ENCODE measurements at places on chromosomes 11 and 22.

DNA sequence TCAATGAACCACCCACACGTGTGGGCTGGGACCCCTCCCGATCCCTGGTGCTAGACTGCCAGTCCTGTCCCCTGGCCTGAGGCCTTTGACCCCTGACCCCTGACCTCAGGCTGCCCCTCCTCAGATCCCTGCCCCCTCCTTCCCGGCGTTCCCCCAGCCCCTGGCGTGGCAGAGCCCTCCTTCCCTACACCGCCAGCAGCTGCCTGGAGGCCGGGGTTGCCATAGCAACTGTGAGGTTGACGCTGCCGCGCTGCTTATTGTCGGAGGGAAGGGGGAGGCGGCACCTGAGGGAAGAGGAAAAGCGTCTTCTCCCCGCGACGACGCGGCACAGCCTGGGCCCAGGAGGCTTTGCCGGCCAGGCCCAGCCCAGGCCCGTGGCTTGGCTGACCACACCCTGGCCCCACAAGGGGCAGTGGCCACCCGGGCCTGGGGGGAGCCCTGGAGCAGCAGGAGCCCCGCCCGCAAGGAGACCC is 32.6 kb downstream of the SHANK3 start:
- no peak for DNase-seq

GRCh38 chr11:48003926-48004325 is 23.6 kb downstream of the PTPRJ start:
- no peak for DNase-seq

DNA sequence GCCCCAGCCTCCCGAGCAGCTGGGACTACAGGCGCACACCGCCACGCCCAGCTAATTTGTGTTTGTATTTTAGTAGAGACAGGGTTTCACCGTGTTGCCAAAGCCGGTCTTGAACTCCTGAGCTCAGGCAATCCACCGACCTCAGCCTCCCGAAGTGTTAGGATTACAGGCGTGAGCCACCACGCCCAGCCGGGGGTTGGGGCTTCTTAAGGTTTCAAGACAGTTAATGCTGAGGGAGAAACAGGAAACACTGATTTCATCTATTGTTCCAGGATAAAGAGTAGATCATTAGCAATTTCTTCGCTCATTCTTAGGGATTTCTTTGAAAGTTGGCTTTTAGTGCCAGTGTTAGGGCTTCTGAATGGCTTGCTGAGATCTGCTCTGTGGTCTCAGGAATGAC is 21.2 kb upstream of the CLMP start:
- DNase-seq = no peak

DNA sequence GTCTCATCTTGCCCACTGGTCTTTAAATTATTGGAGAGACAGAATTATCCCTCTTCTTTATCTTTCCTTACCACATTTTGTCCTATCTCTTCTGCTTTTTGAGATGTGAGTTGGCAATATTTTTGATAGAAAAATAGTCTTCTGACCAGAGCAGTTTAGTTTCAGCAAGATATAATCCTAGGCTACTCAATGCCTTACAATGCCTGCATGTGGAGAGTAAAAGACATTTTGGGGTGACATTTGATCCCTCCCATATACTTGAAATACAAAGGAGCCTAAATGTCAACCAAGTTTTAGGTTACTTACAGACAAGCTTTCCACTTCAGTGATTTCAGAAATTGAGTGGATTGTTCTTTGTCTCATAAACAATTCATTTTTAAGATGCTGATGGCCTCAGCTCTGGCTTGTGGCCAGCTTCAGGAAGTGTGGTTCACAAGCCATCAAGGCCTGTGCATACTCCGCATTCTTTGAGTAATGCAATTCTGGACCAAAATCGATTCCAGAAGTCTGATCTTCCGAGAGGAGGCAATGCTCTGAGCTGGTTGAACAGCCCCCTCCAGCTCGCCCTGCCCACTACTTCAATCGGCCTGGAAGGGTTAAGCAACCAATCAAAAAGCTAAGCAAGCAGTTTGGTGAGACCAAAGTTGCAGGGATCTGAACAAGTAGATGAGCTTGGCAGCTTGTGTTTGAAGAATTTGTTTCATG is 274.4 kb downstream of the BLID start:
- no peak for DNase-seq

- no peak for DNase-seq
Measured at GRCh38 chr11:63017306-63017974, 1.8 kb upstream of the SLC22A8 start.

DNA sequence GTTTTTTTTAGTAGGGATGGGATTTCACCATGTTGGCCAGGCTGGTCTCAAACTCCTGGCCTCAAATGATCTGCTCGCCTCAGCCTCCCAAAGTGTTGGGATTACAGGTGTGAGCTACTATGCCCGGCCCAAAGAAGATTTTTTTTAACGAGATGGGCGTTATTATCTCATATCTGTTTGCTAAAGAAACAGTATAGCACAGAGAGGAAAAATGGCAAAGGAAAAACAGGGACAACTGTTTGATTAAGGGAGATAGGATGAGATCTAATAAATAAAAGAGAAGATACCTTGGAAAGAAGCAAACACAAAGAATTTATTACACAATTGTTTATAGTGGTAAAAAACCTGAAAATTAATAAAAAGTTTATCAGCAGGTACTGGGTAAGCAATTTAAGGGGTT is 10.4 kb upstream of the CEP295 start:
- DNase-seq = no peak

DNA sequence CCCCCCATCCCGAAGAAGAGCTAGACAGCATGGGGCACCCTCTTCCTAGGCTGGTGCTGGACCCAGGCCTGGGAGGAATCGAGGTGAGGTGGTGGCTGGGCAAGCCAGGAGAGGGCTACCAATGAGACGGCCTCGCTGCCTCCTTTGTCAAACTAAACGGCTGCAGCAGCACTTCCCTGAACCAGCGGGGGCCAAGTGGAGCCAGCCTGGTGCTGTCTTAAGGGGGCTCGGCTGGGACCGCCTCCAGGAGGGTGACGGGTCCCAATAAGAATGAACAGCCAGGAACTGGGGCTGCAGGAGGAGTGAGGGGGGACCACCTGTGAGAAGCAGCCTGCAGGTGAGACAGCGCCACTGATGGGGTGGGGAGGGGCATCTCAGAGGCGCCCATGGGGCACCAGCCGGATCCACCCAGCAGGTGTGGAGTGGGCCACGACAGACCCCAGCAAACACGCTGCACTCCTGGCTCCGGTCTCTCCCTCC is 17.1 kb downstream of the IFT27 start:
- DNase-seq = no peak

DNA sequence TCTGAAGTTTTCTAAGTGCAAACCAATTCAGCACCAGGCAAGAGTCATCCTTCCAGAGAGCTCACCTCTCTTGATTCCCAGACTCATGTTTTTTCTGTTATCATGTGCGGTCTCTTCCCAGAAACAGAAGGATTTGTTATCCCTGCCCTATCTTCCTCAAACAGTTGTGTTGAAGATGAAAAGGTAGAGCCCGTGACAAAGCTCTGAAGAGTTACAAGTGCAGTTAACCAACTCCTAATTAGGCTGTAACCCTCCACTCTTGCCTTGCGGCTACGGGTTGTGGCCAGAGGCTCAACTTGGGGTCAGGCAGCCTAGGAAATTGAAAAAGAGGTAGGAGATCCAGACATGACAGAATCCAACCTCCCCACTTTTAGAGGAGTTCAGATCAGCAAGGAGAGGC is 76.2 kb upstream of the CADM1 start:
- no peak for DNase-seq

- no peak for DNase-seq
Measured at GRCh38 chr11:47688111-47688510, 27.1 kb downstream of the AGBL2 start.

- no peak for DNase-seq
Measured at GRCh38 chr11:68200639-68201038, 12.5 kb downstream of the KMT5B start.

- DNase-seq = no peak
Measured at GRCh38 chr22:26485013-26485412, 1.3 kb downstream of the SRRD start.

DNA sequence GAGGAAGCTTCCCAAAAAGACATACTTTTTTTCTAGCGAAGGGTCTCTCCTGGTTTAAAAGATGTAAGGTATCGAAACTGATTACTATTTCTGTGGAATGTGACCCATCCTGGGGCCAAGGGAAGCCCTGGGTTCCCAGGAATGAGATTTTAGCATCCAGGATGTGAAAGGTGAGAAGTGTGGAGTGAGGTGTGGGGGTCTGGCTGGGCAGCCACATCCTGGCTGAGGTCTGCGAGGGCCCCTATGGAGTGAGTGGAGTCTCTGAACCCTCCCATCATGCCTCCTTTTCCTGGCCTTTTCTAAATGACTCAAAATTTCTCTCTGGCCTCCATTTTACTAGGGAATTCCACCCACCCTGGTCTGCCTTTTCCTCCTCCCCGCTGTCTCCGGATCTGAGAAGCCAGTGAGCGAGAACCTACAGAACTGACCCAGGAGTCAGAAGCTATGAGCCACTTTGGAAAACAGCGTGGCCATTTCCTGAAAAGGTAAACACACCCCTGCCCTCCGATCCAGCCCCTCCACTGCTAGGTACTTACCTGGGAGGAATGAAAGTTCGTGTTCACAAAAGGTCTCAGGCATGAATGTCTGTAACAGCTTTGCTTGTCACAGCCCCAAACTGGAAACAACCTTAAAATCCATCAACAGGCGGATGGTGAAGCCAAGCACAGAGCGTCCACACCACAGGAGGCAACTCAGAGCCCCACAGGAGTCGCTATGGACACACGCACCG is 27.7 kb upstream of the SHANK2 start:
- DNase-seq = no peak

- DNase-seq = no peak
Measured at GRCh38 chr11:5304046-5304445, 2.3 kb upstream of the OR51B4 start.

DNA sequence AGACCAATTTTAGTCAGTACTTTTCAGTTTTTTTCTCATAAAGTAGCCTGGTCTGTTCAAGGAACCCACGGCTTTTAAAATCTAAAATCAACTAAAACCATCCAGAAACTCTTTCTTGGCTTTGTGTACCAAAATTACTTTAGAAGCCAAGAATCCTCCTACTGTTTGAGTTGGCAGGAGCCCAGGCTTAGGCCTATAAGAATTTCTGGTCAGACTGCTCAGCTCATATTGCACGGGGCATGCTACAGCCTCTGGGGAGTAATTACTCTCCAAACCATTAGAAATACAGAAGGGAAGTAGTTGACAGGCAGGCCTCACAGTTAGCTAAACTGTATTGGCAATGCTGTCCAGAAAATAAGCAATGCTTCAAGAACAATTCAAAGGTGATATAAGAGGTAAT is 1862.9 kb upstream of the RAG2 start:
- no peak for DNase-seq

DNA sequence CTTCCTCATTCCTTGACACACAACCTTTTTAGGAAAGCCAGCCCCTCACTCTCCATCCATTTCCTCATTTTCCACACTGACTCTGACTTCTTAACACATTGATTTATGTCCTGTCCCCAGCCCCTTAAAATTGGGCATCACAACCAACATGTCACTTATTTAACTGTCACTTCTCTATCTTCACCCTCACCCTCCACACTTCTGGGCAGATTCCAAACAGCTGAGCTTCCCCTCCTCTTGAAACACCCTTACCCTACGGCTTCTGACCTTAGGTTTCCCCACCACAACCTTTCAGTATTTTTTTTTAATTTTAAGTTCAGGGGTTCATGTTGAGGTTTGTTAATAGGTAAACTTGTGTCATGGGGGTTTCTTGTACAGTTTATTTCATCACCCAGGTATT is 696.3 kb downstream of the DLG2 start:
- DNase-seq = no peak

DNA sequence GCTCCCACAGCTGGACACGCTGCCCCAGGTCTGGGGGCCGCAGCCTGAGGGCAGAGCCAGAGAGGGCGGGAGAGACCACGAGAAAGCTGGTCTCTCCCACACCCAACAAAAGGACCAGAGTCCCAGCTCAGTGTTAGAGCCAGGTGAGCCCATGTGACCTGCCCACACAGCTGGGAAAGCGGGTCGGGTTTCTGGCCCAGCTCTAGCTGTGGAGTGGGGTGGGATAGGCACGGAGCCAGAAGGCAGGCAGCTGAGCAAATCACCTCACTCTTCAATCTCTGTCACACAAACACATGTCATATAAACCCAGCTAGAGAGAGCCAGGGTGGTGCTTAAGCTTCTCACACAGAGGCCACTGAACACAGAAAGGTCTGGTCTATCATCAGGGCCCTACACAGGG is 7.8 kb upstream of the EIF3D start:
- DNase-seq = no peak

- no peak for DNase-seq
Measured at GRCh38 chr11:8220261-8221045, 43.2 kb downstream of the LMO1 start.

DNA sequence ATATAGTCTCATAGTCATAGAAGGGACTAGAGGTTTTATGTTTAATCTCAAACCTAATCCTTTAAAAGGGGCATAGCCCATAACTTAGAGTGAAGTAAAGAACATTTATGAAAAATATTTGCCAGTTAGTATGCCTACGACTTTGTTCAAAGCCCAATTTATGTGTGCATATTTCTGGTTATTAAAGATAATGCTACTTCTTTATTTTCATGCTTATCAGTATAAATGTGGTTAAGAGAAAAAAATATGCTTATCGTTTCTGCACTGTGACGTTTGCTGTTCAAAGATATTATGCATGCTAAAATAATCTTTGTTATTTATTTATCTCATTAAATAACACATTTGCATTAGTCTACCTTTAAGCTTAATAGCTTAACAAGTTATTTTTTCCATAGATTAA is 343.9 kb downstream of the DYNC2H1 start:
- no peak for DNase-seq

- DNase-seq = no peak
Measured at GRCh38 chr11:103881584-103881983, 154.9 kb upstream of the DDI1 start.

- DNase-seq = no peak
Measured at GRCh38 chr11:122853971-122854446, 15.7 kb downstream of the CRTAM start.

DNA sequence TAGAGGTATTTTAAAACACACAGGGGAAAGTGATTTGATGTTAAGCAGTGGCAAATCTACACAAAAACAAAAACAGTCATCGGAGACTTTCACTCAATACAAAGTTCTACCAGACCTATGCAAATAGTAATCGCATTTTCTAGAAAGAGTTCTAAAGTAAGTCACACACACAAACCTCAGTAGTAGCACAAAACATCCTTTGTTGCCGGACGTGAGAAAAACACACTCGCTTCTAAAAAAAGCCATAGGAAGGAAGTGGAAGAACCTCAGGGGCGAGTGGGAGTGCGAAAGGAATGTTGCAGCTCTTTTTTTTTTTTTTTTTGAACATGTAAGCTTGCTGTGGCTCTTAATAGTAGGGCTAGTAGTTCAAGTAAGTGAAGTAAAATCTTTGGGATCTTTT is 88.9 kb downstream of the MAML2 start:
- no peak for DNase-seq

DNA sequence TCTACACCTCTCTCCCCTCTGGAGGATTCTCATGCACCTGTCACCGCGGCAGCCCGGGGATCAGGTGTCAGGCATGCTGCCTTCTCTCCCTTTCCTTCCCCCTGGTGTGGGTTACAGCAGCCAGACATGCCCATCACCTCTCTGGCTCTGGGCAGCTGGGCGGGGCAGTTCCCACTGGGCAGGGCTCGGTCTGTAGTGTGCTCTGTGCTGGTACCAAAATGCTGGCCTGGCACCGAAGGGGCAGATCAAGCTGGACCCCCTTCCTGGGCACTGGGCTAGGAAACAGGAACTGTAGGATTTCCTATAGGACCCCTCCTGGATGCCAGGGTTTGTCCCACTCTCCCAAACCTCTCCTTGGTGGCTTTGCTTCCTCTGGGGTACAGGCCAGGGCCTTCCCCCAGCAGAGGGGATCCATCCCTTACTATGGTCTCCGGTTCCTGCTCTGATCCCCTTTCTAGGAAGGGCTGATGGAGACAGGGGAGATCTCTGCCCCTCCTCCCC is 821 bp downstream of the GAL3ST1 start:
- no peak for DNase-seq

GRCh38 chr11:119940401-119940976 is 197.4 kb downstream of the TRIM29 start:
- DNase-seq = no peak
